Hematopoietic multipotent progenitor cell treated with erythropoietin and hydrocortisone succinate and interleukin-3 and kit ligand, for 15 days (in vitro differentiated cells): ENCODE measurements at places on chromosomes 13 and 19.

DNA sequence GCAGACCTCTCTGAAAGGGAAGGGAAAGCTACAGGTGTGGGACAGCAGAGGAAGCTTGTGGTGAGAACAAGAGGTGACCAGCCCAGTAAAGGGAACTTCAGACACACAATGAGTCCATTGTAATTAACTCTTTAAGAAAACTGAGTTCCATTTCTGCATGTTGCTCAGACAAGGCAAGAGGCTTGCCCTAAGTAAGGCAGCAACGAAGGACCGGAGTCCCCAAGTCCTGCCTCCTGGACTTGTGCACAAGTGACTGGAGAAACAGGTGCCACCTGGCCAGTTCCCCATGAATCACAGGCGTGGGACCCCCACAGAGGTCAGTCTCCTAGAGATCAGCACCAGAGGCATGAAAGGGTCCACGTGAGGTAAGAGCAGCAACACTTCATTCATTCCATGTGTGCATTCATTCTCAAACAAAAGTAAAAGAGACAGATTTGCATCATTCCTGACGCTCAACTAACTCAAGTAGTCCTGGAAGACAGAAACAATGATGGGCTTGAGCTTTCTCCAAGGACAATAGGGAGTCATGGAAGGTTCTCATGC lies 14.7 kb upstream of the SIGLEC6 start:
- no peak for DNase-seq

- no peak for DNase-seq
Observed at GRCh38 chr19:14826006-14826405, 9.0 kb downstream of the OR7A5 start.

DNA sequence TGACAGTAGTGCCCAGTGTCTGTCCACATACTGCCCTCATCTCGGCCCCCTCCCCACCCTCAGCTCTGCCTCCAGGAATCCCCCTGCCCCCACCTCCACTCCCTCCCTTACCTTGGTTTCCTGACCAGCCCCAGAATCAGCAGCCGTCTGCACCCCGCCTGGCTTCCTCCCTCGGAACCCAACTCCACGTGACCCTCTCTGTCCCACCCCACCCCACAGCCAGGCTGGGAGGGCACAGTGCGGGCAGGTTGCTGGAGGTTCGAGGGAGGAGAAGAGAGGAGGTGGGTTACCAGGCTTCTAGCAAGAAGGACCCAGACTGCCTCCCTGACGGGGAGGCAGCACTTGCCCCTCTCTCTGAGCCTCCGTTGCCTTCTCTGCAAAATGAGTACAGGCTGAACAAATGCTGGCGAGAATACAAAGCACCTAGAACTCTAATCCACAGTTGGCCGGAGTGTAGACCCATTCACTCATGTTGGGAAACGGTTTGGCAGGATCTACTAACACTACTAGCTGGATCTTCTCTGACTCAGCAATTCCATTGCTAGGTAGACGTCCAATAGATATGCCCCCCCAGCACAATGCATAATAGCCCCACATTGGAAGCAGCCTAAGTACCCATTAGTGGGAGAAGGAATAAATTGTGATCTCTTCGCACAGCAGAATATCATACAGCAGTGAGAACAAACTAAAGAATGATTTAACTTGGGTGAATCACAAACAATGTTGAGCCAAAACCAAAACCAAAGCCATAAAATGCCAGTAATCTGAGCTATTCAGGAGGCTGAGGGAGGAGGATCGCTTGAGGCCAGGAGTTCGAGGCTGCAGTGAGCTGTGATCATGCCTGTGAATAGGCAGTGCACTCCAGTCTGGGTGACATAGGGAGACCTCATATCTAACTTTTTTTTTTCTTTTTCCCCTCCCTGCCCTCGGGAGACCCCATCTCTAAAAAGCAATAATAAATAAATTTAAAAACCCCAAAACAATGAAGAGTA lies at the start of gene RASAL3:
TSS of gene RASAL3 (minus strand) at position 151 of the 992 bp plus-strand sequence. CDS start 186 bp downstream, outside the sequence.
- DNase-seq, result no peak

DNA sequence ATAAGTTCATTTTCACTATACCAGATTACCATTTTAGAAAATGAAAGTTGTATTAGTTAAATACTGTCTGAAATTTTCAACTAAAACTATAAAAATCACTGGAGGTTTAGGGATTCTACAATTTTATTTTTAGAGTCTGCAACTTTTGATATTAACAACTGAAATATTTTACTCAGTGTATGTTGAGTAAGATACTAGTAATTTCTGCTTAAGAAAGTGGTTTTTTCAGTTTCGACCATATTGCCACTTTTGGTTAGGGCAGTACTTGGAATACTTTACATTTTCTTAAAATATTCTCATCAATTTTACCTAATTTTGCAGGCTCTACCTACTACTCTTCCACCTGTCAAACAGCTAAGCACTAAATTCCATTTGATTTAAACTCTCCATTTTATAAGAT lies 59.6 kb downstream of the KCNRG start:
- no peak for DNase-seq

GRCh38 chr19:50753879-50754278 lies 16.4 kb upstream of the GPR32 start:
- no peak for DNase-seq

GRCh38 chr13:111390522-111391270 lies 70.3 kb downstream of the TEX29 start:
- DNase-seq, result no peak

GRCh38 chr13:46982856-46983582 lies 86.2 kb upstream of the HTR2A start:
- no peak for DNase-seq

DNA sequence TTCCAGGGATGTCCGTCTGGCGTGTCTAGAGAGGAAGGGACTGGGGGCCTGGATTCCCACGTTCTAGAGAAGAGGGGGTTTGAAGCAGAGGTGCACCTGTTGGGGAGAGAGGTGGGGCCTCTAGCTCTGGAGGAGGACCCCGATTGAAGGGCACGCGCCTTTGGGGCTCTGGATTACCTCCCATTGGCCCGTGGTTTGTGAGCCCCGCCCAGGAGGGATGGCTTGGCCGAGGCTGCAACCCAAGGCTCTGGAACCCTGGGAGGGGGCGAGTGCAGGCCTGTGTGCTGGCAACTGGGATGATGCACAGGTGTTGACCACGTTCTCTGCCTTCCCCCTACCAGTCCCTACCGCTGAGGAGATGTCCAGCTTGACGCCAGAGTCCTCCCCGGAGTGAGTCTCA lies 20.2 kb downstream of the TMEM150B start:
- no peak for DNase-seq

GRCh38 chr13:76339649-76340048 lies 546.6 kb downstream of the KCTD12 start:
- DNase-seq, result no peak

DNA sequence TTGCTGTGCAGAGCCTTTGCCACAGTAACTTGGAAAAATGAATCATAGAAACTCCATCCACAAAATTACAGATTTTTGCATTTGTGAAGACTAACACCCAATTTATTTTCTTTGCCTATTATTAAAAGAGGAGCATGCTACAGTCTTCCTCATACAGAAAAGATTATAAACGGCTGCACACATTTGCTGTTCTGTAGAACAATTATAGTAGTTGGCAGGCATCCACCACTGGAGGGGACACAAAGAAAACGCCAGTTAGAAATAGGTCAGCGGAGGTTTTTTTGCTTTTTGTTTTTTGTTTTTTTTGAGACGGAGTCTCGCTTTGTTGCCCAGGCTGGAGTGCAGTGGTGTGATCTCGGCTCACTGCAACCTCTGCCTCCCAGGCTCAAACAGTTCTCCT lies 51.6 kb downstream of the SACS start:
- DNase-seq, result no peak

GRCh38 chr13:46367617-46368327 lies 19.3 kb downstream of the RUBCNL start:
- DNase-seq, result no peak

DNA sequence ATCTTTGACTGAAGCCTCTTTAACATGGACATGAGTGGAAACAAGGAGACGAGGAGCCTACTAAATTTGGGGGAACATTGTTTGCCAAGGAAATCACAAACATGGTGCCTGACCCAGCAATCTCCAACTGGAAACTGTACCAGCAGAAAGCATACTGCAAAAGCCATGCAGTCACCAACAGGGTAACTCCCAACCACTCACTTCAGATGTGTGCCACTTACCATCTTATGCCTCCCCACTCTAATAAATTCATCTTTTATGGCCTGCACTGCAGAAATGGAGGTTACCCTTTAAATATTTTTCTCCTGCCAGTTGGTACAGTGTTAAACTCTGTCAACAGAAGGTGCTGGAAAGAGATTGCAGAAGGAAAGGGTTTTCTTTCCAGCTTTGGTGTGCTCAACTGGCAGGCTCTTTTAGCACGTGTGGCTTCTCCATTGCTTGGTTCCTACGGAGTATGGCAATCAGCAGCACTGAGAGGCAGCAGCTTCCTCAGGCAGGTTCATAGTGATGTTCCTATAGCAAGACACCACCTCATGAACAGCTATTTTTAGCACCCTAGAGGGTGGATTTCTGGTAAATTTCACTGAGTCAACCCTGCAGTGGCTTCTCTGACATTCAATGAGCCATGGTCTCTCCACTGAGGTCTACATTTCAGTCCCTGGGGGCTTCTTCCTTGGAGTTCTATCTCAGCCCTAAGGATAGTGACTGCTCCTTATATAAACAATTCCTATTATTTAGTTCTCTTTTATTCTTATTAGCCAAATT lies 21.4 kb downstream of the MIR17HG start:
- no peak for DNase-seq
